ENCODE measurements at places on chromosomes 5 and 9.

DNA sequence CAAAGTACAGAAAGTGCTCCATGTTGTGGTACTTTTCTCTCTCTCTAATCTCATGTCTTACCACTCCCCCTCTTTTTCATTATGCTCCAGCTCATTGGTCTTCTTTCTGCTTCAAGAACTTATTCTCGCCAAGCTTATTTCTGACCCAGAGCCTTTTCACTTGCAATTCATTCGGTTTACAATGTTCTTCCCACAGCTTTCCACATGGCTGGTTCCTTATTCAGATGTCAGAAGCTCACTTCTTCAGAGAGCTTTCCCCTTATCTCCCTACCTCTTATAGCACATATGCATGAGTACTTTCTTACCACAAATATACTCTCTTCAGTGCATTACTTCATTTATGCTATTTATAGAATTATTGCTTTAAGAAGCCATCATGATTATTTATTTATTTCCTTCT, 338.8 kb upstream of the ATP10B start:
- DNase-seq = no peak

DNA sequence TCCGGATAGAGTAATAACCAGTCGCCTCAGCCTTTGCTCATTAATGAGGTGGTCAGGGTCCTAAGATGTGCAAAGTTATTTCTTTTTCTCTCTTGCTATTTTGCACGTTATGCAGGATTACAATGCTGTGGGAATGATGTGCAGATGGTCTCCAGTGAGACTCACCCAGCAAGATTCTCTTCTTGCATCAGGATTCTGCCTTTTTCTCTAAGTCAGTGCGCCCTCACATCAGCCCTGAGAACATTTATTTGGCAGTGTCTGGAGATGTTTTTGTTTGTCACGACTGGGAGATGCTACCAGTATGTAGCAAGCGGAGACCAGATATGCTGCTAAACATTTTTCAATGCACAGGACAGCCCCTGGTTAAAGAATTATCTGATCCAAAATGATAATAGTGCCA, 280.3 kb upstream of the WWC1 start:
- DNase-seq = no peak

- DNase-seq = no peak
These were observed 38.5 kb downstream of the OR2V1 start for GRCh38 chr5:181092428-181092827.

DNA sequence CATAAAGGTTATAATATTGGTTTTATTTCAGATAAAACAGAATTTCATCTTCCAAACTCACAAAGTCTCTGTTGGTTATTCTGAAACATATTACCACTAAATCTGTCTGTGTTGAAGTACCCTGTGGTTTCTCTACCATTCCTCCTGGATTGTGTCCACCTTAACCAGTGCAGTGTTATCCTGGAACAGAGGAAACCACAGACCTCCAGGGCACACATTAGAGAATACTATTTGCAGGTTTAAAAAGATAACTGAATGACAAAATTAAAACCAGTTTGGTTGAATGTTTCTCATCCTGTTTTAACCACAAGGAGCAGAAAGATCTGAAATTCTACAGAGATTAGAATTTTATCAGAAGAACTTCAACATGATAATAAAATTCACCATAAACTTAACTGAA, 251.8 kb downstream of the CWC27 start:
- peak; percentile 78 for DNase-seq

DNA sequence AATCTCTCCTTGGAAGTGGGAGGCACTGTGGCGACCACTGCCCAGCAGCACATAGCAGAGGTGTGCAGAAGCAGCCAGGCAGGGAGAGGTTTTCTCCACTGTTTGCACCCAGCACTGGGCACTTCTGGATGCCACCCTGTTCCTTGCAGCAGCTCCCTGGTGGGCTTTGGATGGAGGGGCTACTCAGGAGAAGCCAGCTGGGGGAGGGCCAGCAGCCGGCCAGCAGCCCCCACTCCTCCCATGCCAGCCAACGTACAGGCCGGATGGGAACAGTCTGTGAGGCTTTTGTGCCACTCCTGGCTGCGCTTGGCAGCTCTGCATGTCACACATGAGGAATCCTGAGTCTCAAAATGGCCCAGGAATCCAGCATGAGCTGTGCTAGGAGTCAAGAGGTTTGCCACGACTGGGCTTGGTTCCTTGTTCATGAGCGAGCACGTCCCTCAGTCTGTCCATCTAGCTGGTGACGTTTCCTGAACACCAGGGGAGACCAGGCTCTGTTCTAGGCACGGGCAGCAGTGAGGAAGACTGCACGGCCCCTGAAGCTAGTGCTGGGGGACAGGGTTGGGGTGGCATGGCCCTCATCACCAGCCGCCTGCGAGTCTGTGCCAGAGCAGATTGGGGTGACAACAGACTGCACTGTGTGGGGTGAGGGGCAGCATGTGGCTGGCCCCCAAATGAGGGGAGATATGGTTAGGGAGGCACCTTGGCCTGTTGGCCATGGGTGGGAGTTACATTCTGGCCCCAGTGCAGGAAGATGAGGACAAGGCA, 10.1 kb downstream of the PHF2 start:
- DNase-seq = no peak

DNA sequence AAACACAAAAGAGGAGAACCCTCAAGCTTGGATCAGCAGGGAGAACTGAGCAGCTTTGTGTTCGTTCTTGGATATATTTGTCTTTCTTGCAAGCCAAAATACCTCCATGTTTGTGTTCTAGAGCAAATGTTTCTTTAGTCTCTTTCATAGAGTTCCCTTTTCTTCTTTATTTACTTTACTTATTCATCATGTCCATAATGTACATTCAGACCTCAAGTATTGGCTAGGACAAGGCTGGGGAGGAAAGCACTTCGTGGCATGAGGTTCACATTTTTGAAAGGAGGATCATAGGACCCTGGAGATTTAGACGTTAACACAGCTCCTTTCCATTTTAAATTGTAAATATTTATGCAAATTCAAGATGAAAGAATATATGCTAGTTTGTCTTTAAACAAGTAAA, 590.2 kb upstream of the MEF2C start:
- DNase-seq = no peak

DNA sequence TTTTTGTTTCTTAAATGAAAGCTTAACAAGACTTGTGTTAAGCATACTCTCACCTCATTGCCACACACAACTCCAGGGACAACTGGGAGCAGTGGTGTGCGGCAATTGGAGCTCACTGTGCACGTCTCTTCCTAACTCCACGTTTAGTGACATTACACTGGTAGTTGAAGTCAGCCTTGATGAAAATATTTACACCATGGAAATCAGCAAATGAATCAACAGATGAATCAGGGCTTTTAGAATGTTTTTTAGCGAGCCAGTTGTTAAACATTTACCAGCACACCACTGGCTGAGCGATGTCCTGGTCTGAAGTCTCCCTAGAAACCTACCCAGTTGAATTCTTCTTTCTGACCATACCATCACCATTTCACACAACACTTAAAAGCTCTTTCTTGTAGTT, 67.3 kb downstream of the KLHL3 start:
- DNase-seq = no peak

DNA sequence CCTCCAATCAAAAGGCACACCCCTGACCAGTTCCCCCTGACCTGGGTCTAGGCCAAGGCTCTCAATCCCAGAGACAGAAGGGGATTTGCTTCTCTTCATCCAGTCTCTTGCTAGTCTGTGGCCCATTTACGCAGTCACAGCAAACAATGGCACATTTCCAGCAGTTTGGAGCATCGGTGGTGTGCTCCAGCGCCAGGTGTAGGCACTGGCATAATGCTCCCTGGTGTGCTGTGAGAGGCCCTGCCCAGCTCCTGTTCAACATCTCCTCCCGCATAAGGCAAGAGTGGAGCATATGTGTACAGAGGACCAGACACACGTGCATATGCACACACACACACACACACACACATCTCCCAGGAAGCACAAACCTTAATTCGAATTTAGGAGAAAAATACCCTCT, 79.5 kb upstream of the ERCC6L2 start:
- no peak for DNase-seq

GRCh38 chr5:137207023-137207760, 291.9 kb downstream of the SPOCK1 start:
- no peak for DNase-seq

- DNase-seq = peak; percentile 38
These were observed 30.3 kb downstream of the FAM240B start for GRCh38 chr9:38689678-38690077.

DNA sequence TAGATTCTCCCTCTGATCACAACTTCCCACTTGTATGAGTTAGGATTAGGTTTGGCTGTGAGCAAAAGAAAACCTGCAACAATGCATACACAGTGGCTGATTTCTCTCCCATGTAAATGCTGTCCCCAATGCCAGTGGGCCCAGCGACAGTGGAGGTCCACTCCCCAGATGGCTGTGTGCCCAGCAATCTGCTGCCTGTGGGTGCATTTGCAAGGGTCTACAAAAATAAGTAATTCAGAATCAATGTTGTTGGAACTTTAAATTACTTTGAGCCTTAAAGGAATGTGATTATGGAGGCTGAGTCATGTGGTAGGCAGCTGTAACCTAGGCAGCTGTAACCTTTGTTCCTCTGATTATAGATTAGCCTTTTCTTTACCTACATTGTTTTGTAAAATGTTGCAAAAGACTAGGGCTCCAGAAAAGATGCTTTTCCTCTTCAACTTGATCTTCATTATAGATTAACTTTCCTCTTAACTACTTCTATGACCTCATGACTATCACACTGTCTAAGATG, 14.2 kb upstream of the MXD3 start:
- no peak for DNase-seq

DNA sequence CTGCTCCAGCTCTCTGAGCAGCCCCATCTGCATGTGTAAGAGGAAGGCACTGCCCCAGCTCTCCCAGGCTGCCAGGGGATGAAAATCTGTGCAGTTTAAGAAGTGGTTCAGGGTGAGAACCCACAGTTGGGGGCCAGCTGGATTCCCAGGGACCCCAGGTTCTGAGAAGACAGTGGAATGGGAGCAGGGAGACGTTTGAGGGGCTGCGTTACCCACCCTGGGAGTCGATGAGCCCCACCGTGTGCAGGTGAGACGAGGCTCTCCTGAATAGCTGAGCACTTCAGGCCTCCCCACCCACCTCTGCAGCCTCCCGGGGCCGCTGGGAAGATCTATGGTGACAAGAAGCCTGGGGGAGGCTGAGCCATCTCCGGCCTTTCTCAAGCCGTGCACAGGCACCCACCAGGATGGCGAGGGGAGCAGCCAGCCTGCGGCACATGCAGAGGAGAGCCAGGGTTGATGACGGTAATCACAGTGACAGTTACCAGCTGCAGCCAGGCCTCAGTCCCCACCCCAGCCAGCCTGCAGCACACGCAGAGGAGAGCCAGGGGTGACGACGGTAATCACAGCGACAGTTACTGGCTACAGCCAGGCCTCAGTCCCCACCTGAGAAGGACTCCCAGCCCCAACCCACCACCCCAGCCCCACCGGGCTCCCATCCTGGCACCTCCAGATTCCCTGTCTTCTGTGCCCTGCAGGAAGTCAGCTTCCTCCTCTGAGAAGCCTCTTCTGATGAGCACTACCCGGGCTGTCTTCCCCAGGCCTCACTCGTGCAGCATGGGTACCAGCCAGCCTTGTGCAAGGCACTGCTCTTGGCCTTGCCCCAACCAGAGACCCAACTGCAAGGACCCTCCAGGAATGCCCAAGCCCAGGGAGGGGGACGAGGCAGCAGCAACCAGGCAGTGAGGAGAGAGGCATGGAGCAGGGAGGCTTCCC, 150.8 kb upstream of the PPP1R26 start:
- DNase-seq = no peak

DNA sequence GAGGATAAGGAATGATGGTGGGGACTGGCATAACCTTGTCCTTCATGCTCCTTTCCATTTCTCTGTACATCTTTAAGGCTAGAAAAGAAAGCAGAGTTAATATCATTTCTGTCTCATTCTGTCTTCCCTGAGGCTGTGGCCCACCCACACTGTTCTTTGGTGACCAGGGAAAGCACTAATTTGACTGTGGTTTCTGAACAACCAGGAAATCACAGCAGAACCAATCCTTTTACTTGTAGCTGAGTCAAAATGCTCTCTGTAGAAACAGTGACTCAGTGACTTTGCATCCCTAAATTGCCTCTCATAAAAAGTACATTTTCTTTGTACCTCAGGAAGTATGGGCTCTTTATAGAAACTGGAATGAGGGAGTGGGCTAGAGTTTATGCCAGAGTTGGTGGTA, 28.1 kb downstream of the IL33 start:
- DNase-seq = peak; percentile 9

DNA sequence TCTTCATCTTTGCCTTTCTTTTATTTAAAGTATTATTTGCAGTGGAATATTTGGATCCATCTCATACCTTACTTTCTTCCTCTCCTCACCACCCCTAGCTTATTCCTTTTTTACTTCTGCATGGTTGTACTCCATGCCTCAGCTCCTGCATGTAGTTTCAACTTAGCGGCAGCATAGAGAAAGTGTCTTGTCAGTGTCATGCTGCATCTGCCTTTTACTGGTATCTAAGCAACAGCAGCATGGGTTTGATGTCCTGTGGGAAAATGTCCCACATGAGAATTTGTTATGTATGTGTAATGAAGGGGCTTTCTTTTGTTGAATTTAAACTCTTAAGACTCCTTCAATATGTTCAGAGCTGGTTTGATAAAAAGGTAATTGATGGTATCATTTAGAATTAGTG, 20.6 kb downstream of the TCERG1 start:
- DNase-seq = no peak

DNA sequence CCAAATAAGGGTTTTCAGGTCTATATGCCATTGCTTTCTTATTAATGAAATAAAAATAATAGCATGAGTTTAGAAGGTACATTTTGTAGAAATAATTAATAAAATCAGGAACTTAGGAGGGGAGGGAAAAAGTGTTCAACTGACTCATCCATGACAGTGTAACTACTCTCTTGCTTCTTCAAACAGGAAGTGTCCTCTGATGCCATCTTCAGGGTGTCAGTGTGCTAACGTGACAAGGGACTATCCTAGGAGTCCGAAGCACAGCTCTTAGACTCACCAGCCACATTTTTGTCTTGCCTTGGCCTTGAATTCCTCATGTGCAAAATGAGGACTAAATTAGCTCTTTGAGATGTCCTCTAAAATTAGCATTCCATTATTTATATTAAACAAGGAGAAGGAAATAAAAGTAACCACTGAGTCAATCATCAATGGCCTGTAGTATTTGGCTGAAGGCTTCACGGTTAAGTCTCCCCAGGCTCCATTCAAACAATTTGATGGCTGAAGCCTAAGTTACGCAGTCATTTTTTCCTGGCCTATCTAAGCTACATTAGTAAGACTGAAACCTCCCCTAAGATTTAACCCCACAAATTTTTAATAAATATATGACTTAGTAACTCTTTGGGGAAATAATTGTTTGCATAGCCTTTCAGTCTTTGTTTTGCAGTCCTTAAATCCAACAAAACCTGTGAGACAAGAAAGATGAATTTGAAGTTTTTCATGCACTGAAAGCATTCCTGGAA, 151.1 kb downstream of the ARL15 start:
- peak; percentile 79 for DNase-seq

GRCh38 chr5:159564031-159564430, 233.7 kb upstream of the IL12B start:
- DNase-seq = no peak

- DNase-seq = peak; percentile 76
These were observed 19.6 kb upstream of the LIX1 start for GRCh38 chr5:97162045-97162444.
